ENCODE measurements at places on chromosomes 11 and 22.
A peak's percentile ranks its signal among the peaks of the same experiment; 100 is the strongest.

- no peak for DNase-seq
These were observed 47.7 kb downstream of the OTOG start for GRCh38 chr11:17594686-17595192.

- no peak for DNase-seq
These were observed 33.1 kb downstream of the TREH start for GRCh38 chr11:118646393-118646792.

GRCh38 chr11:15216678-15217077 lies 102.0 kb downstream of the INSC start:
- DNase-seq, result no peak

DNA sequence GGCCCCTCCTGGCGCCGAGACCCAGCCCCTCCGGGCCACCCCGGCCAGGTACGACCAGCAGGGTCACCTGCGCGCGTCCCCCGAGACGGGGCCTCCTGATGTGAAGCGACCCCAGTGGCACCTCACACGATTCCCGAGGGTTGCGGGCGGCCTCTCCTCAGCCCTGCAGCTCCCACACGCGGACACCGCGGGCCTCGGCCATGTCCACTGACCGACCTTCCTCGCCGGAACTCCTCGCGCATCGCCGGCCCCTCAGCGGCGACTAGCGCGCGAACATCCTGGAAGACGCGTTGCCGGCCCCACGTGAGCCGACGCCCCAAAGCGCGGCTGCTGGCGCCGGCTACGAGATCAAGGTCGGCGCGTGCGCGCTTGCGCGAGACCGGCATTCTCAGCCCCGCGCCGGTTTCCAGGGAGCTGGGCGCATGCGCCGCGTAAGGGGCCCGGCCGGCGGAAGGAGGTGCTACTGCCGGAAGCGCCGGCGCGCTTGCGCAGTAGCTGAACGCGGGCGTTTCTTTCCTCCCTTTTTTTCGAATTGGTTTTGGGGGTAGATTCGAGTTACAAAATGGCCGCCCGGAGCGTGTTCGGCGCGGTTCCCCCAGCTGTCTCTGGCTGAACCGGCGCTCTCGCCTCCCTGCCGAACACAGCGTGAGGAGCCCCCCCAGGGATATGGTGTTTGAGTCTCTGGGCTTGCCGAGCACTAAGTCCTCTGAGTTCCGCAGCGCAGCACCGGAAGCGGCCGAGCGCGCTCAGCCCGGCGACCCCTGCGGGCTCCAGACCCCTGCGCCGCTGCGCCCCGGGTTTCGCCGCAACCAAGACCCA lies at the start of gene NUP50:
Gene NUP50 (plus strand): TSS at position 475 of the 819 bp plus-strand sequence. CDS start 4,253 bp downstream, outside the sequence.
- peak; percentile 94 for DNase-seq

- DNase-seq, result no peak
These were observed 175.8 kb downstream of the MPPED1 start for GRCh38 chr22:43587574-43587973.

- no peak for DNase-seq
These were observed 74.2 kb downstream of the MED15 start for GRCh38 chr22:20581503-20582170.

- no peak for DNase-seq
These were observed 197.5 kb downstream of the C11orf87 start for GRCh38 chr11:109619498-109619897.

DNA sequence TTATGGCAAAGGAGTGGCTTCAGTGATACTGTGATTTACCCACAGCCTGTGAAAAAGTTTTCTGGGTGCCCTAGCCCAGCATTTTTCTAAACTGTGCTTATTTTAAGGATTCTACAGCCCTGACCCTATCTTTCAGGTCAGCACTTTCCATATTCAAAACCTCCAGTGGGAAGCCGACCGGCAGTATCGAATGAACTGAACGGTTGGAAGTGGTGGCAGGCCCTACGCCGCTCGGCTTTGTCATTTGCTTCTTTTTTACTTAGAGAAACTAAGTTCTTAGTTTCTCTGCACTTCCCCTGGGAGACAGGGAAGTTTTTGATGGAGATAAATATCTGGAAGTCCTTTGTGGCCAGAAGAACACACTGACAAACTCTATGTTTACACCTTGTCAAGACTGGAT lies 994 bp downstream of the GLB1L2 start:
- DNase-seq, result no peak

DNA sequence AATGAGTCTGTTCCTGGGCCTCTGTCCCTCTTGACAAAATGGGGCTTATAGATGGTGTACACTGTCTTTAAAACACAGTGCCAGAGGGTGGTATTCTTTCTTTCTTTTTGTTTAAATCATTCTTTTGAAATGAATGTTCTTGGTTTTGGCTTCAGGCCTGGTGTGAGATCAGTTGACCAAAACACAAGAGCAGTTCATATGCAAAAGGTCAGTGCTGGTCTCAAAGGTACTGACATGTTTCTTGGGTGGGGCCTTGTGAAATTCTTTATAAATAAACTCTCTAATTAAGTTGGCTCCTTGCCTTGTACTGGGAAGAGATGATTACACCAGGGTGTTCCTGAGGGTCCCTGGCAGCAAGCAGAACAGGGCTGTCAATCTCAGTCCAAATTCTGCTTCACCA lies 110.0 kb downstream of the FBXO7 start:
- DNase-seq, result no peak

GRCh38 chr11:18384157-18384641 lies 10.2 kb upstream of the LDHA start:
- DNase-seq, result no peak

GRCh38 chr11:69918938-69919650 lies 99.9 kb upstream of the FGF3 start:
- peak; percentile 37 for DNase-seq

DNA sequence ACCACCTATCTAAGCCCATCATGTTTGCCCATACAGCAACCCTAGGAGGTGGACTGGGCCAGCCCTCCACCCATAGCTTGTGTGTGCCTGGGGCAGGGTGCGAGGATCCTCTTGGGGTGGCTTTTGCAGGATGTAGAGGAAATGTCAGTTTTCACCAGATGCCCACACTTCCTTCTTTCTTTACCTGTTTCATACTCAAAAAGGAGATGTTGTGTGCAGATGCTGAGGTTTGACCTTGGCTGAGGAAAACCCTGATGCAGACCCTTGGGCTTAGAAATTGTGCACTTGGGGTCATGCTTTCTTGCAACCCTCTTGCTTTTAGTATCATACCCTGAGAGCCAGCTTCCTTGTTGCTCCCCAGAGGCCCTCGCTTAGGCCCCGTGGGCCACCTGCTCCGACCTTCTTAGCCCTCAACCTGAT lies 2.2 kb downstream of the HTR3A start:
- no peak for DNase-seq

All from NCI-H2227 treated with DMSO at 0.1 percent for 48 hours (cell line).